ENCODE measurements at places on chromosomes 2 and 18. TPM values are rescaled to one million over a fixed set of nuclear protein-coding genes. Genes with fewer than 3 reads are reported as not detected.

FOXD4L1 gene
- total RNA-seq = 1.2 TPM

GRCh38 chr2:15846626-15847025 lies 93.7 kb upstream of the MYCN start:
- DNase-seq = no peak

GRCh38 chr18:79532313-79533007 lies 136.7 kb downstream of the NFATC1 start:
- peak; percentile 29 for DNase-seq

CASP10 gene
- 0.86 TPM for total RNA-seq

GRCh38 chr2:125185691-125186270 lies 1160.7 kb downstream of the CNTNAP5 start:
- no peak for DNase-seq

DNA sequence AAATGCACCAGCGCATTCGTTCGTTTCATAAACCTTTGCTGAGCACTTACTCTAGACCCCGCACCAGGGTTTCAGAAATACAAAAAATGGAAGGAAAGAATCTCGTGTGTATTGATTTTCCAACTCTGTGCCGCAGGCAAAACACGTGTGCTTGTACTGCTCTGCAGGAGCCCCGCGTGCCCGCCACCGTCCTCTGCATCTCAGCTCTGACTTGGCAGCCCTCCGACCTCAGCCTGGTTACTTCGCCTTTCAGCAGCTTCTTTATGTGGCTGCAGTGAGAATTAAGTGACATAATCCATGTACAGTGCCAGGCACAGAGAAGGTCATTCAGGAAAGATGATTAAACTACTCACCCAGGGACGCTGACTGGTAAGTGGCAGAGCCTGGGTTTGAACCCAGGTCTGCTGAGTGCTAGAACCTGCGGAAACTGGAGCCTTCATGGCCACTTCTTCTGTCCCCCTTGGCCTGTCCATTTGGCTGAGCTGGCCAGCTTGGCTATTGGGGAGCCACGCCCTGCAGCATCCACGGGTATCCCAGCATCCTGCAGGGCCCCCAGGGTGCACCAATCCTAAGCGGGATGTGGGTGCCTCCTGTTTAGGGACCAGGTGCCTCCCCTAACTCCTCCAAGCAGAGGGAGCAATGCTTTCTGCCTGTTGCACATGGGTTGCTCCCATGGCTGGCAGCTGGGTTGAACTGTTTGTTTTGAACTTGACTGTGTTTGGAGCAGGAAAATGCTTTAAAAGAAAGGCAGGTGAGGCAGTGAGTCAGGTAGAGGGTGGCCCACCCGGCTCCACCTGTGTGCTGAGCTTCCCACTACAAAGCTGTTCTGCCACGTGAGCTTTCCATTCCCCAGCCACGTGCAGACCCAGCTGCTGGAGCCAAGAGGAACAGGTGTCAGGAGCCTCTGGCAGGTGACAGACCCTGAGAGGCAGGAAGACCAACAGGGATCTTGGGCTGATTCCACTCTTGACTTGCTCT lies 34.3 kb downstream of the INHBB start:
- DNase-seq = no peak

DNA sequence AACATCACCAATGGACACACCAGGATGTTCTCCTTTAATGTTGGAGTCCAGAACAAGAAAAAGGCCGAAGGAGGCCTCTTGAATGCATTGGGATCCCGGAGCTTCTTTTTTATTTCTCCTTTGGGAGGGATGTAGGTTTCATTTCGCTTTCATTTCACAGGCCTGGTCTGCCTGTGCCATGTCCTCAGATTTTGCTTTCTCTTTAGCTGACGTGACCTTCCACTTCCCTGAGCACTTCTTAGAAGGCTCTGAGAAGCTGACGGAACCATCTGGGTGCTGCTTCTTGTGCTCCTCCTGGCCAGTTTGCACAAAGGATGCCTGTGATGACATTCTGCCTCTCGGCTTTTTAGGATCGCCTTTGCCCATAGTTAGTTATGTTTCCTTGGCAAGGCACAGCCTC lies 15.1 kb upstream of the MBOAT2 start:
- no peak for DNase-seq

DNA sequence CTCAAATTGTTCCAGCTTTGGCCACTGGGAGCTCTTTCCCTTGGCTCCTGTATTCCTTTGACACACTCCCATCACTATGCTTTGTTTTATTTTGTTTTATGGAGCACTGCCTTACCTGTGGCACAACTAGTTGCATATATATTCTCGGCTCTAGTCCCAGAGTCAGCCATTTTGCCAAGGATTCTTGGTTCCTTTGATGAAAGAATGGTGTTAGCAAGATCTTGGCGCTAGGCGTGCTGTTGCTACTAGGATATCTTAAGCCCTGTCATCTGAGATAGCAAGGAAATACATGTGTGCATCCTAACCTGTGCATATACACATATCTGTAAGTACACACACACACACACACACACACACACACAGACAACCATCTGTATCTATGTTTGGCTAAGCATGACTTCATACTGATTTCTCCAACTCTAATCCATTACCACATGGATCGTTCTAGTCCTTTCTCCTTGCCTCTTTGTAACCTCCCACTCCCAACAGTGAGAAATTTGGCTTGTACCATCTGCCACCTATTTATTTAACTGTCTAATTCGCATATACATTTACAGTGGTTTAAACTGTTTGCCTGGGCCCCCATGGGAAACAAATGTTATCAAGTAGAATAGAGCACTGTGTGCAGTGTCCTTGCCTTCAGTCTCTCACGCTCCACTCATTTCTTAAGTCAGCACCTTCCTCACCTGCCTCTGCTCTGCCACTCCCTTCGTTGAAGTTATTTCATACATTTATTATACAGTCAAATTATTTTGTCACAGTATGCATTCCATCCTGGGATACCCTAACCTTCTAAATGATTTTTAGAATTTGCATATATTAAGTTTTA lies 137.5 kb upstream of the MAP3K20 start:
- DNase-seq = no peak

DNA sequence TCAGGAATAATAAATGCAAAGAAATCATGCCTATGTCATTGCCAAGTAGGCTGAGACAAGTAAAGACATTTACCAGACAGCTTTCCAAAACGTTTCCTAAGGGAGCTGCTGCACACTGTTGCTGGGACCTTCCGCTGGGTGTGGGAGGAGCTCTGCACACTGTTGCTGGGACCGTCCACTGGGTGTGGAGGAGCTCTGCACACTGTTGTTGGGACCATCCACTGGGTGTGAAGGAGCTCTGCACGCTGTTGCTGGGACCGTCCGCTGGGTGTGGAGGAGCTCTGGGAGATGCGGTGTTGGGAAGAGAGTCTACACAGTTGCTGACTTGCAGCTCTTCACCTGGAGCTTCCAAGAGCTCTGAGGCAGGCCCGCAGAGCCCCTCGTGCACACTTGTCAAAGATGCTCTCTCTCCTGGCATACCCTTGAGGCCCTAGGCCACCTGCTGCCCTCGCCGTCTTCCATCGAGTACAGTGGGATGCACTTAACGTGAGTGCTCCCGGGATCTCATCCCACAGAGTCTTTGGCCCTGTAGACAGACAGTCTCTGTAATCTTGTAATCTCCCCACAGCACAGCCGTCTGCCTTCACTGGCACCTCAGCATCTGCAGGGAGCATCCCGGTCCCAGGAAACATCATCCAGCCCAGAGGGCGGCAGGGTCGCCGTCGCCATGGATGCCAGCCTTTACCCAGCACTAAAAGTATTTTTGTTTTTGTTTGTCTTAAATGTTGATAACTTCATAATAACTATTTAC lies 51.4 kb downstream of the TRAPPC12 start:
- peak; percentile 8 for DNase-seq

- DNase-seq = peak; percentile 68
Measured at GRCh38 chr18:26574958-26575864, 26.9 kb upstream of the KCTD1 start.

DNA sequence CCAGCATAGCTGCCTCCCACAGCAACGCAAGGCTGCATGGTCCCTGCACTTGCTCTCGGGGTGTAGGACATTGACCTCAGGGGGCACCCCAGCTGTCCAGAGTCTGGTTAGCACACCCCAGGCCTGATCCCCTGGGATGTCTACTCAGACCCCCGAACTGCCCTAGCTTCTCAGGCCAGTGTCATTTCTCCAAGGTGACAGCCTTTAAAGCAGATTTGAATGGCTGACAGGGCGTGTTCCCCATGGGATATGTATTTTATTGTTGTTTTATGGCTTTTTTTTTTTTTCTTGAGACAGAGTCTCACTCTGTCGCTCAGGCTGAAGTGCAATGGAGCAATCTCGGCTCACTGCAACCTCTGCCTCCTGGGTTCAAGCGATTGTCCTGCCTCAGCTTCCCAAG lies 40.8 kb upstream of the PTMA start:
- DNase-seq = no peak

DNA sequence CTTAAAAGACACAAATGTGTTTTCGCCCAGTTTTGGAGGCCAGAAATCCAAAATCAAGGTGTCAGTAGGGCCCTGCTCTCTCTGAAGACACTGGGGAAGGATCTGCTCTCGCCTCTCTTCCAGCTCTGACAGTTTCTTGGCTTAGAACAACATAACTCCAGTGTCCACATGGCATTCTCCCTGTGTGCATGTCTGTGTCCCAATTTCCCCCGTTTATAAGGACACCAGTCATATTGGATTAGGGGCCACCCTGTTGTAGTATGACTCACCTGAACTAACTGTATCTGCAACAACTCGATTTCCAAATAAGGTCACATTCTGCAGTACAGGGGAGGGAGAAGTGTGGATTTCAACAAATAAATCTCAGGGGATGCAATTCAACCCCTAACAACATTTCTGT lies 263.2 kb downstream of the SS18 start:
- DNase-seq = no peak

GRCh38 chr2:178205853-178206521 lies 11.7 kb downstream of the OSBPL6 start:
- DNase-seq = no peak

DNA sequence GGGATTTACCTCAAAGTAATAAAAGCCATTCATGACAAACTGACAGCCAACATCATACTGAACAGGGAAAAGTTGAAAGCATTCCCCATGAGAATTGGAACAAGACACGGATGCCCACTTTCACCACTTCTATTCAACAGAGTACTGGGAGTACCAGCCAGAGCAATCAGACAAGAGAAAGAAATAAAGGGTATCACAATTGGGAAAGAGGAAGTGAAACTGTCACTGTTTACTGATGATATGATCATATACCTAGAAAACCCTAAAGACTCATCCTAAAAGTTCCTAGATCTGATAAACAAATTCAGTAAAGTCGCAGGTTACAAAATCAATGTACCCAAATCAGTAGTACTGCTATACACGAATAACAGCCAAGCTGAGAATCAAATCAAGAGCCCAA lies 17.2 kb upstream of the ASB18 start:
- DNase-seq = no peak

CD302 gene
- 0.42 TPM for total RNA-seq

GRCh38 chr2:98180456-98180855 lies 93.5 kb downstream of the VWA3B start:
- DNase-seq = no peak

DNA sequence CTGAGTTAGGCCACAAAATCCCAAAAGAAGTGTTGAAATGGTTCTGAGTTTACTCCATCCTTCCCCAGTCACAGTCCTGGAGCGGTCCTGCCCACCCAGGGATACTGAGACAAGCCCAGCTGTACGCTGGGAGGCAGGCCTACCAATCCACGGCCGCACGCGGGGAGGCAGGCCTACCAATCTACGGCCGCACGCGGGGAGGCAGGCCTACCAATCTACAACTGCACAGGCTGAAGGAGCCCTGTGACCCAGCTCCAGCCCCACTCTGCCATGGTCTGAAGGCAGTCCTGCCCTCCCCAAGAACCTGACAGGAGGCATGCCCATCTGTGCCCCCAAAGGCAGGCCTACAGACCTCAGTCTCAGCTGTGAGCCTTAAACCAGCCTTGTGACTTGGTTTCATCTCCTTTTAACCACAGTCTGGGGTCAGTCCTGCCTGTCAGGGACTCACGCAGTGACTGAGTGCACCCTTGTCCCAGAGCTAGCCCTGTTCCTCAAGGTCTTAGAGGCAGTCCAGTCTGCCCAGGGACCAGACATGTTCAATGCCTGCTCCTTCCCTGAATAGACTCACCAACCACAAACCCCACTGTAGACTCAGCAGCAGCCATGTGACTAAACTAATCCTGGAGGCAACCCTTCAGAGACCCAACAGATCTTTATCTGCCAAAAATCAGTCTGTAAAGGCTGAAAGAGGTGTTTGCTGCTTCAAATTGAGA lies 36.8 kb downstream of the GPC1 start:
- no peak for DNase-seq

DNA sequence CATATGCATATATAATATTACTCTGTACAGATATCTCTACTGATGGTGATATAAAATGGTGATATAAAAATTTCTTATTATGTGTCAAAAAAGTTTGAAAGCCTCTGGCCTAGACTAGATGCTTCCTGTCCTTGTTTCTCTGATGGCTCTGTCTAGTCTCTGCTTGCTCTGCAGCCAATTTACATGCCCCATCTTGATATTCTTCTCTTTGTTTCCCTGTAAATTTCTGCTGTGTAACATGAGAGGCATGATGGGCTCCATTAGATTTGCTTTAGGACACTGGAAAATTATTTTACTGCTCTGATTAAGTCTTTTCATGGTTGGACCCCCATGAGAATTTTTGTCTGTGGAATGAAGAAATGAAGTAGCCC lies 24.3 kb downstream of the BABAM2 start:
- DNase-seq = no peak

GRCh38 chr18:63236406-63236805 lies 83.2 kb downstream of the BCL2 start:
- no peak for DNase-seq

GRCh38 chr2:48187503-48187902 lies 281.2 kb upstream of the FBXO11 start:
- DNase-seq = no peak

DNA sequence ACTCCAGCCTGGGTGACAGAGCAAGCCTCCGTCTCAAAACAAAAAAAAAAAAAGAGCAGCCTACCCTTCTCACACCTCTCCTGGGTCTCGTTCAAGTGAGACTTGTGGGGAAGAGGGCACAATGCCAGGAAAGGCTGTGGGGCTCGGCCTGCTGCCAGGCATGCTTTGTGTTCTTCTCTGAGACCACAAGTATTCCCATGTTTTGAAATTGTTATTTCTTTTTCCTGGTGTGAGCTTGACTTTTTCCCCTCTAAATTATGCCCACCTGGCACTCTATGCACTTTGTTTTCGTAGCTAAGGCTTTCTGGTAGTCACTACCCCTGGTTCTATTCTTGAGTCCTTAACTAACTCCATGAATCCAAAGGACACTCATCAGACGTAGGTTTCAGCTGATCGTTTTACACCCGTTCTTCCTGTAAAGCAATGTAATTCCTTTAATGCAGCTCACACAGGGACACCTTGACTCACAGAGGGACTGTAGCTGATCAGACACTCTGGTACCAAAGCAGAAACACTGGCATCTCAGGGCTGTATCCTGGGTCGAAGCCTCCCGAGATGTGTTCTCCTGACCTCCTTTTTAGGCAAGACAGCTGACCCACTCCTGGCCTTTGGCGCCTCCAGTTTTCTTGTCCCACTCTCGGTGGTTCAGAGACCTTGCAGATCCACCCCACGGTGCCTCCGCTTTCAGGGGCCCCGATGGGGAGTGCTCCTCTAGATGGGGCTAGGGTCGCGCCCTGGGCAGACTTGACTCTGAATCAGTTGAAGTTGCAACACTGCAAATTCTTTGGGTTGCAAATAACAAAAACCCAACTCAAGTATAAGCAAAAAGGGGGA lies 193.3 kb upstream of the AGAP1 start:
- DNase-seq = no peak

GRCh38 chr2:98086491-98087446 lies at the start of gene VWA3B:
TSS of gene VWA3B (plus strand) at chr2:98087167. CDS start at chr2:98093093, 5,926 bp downstream.
- DNase-seq = peak; percentile 64

- peak; percentile 32 for DNase-seq
Measured at GRCh38 chr2:110869472-110870446, 137.4 kb downstream of the ACOXL start.

GRCh38 chr2:160427629-160428404 lies 65.8 kb downstream of the RBMS1 start:
- no peak for DNase-seq

GRCh38 chr2:95225658-95226057 lies 18.3 kb downstream of the ZNF892 start:
- no peak for DNase-seq
